CD4-positive, alpha-beta T cell treated with Interleukin-2 at 100 ng/mL for 4 hours (primary cell): ENCODE measurements at places on chromosomes 3 and 15.
A peak's percentile ranks its signal among the peaks of the same experiment; 100 is the strongest.

DNA sequence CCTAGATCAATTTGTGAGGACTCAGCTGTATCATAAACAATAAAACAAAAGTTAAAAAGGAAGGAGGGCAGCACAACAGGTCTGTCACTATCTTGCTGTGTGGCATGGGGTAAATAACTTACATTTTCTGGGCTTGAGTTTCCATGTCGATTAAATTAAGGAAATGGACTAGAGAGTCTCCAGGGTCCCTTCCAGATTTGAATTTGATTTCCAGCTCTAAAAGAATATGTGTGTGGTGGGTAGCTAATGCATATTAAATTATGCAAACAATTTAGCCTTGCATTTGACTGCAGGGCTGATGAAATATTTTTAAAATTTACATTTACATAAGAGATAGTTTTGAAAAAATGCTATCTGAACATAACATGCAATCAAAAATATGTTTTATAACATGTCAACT lies 447.7 kb downstream of the FGF12 start:
- DNase-seq = no peak

DNA sequence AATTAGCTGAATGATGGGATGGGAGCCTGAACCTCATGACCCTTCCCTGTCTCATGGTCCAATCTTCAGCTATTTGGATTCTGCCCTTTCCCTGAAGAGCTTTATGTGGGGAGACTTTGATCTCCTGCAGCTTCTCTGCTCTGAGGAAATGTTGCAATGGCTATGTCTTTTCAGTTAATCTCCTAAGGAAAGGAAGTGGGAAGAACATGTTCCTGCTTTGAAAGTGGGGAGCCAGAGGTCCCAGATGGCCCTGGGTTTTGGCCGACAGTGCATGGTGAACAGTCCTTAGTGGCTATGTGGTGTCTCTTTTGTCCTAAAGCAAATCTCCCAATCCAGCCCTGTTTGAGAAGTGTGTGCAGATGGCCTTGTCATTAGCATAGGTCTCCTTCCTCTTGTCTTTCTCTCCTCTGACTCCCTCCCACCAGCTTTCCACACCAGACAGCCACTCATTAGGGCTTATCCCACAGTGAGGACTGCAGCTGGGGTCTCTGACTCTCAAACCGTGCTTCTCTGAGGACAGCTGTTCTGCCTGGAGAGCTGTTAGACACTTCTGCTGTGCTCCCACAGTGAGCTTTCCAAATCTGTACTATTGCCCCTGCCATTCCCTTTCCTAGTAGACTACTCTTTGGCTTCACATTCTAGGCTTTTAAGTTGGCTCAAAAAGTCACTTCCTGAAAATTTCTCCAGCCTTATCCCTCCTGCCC lies 365.8 kb upstream of the UMPS start:
- DNase-seq = no peak

GRCh38 chr15:65213241-65213640 lies 2.0 kb upstream of the CILP start:
- DNase-seq = no peak

DNA sequence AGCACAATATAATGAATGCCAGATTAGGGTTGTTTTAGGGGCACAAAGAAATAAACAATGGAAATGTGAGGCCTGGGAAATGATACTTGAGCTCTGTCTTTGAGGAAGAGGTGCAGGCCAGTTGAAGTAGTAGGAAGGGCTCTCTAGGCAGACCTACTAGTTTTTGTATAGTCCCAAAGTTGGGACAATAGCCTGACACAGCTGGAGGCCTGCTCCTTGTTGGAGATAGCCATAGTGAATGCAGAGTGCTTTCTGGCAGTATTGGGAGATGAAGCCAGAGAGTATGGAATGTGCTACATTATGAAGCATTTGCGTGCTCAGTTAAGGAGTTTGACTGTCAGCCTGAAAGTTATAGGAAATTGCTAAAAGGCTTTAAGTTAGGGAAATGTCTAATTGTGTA lies 251.2 kb upstream of the ZPLD1 start:
- DNase-seq = no peak

- DNase-seq = no peak
Measured at GRCh38 chr3:170809975-170810357, 60.0 kb downstream of the RPL22L1 start.

GRCh38 chr3:50609763-50610085 lies 1.9 kb downstream of the CISH start:
- no peak for DNase-seq

DNA sequence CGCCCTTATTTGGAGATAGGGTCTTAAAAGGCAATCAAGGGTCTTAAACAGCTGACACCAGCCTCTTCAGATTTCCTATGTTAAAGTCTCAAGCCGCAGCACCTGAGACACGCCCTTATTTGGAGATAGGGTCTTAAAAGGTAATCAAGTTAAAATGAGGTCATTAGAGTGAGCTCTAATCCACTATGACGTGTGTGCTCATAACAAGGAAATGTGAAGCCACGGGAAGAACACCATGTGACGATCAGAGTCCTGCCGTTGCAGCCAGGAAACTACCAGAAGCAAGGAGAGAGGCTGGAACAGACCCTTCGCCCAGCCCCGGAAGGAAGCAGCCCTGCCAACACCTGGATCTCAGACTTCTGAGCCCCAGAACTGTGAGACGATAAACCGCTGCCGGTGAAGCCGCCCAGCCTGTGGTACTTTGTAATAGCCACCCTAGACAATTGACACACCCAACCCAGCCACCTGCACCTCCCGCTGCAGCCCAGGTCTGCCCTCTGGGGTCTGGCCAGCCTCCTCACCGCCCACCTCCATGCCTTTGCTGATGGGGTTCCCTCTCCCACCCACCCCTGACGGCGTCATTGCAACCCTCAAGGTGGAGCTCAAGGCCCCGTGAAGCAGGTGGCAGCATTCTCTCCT lies 137.9 kb downstream of the MEGF11 start:
- DNase-seq = peak; percentile 47

GRCh38 chr3:152399374-152399773 lies 130.6 kb downstream of the MBNL1 start:
- peak; percentile 49 for DNase-seq

DNA sequence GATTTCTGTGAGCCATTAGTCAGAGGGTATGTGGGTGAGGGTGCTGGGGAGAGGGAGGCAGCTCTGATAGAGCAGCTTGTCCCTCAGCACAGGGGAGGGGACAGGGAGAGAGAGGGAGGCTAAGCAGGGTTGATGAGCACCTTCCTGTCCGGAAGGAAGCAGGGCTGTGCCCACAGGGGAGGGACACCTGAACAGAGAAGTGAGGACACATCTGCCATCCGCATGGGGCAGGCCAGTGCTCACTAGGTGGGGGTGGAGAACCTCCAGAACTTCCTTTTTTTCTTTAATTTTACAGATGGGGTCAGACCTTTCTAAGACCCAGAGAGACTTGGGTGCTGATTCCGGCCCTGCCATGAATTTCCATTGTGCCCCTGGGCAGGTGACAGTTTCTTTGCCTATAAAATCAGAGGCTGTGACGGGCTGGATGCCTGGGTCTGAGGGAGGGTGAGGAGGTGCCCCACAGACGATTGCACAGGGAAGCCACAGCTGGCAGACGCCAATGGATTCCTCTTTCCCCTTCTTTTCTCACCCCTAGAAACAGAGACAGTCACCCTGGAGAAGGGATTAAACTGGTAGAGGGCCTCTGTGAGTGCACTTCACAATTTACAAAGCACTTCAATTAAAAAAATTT lies 4.1 kb upstream of the TGM5 start:
- no peak for DNase-seq

- no peak for DNase-seq
Measured at GRCh38 chr3:123757281-123757940, 126.7 kb downstream of the MYLK start.

GRCh38 chr15:38508647-38509046 lies 54.7 kb downstream of the FAM98B start:
- no peak for DNase-seq

GRCh38 chr3:184773283-184774186 lies 38.4 kb upstream of the VPS8 start:
- no peak for DNase-seq

GRCh38 chr15:92462424-92463125 lies 68.9 kb downstream of the ST8SIA2 start:
- DNase-seq = no peak

- no peak for DNase-seq
Measured at GRCh38 chr3:111903067-111903511, 44.0 kb downstream of the PHLDB2 start.

DNA sequence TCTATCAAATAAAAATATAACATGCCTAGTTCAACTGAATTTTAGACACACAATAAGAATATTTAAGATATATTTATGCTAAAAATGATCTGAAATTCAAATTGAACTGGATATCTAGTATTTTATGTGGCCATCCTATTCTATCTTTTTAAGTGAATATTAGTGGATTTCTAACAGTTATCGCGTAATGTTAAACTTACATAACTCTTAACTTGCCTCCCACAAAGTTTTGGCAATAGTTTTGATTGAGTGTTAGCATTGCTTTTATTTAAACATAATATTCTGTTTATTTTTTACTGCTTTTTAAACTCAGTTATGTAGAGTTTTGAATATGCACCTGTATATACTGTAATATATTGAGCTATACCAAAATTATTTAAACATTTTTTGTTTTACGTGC lies 1279.5 kb downstream of the OTOL1 start:
- DNase-seq = no peak

GRCh38 chr15:69067296-69067695 lies 52.8 kb downstream of the NOX5 start:
- DNase-seq = no peak

GRCh38 chr3:159091936-159092335 lies 290.1 kb downstream of the MFSD1 start:
- no peak for DNase-seq

DNA sequence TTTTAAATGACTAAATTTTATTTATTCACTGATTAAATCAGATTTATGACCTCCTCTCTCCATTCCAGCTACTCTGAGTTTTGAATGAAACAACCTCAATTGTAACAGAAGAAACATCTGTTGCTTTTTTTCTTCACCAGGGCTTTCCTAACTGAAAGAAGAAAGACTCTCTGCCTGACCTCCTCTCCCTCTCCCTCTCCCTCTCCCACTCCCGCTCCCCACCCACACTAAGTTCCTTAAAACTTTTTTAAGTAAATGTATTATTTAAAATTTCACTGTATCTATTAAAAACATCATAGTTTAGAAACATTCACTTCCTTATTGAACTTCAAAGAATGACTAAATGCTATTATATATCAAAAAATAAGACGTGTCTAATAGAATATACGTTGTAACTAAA lies 122.0 kb downstream of the TFDP2 start:
- no peak for DNase-seq

DNA sequence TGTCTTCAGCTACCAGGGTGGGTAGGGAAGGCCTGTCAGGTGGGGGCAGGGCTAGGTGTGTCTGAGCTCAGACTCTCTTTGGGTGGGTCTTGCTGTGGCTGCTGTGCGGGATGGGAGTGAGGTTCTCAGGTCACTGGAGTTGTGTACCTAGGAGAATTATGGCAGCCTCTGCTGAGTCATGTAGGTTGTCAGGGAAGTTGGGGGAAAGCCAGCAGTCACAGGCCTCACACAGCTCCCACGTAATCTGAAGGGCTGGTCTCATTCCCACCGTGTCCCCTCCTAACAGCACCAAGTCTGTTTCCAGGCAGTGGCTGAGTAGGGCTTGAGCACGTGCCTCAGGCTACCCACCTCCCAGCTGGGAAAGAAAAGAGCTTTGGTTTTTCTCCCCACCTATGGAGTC lies 67.0 kb downstream of the CHCHD4 start:
- no peak for DNase-seq

DNA sequence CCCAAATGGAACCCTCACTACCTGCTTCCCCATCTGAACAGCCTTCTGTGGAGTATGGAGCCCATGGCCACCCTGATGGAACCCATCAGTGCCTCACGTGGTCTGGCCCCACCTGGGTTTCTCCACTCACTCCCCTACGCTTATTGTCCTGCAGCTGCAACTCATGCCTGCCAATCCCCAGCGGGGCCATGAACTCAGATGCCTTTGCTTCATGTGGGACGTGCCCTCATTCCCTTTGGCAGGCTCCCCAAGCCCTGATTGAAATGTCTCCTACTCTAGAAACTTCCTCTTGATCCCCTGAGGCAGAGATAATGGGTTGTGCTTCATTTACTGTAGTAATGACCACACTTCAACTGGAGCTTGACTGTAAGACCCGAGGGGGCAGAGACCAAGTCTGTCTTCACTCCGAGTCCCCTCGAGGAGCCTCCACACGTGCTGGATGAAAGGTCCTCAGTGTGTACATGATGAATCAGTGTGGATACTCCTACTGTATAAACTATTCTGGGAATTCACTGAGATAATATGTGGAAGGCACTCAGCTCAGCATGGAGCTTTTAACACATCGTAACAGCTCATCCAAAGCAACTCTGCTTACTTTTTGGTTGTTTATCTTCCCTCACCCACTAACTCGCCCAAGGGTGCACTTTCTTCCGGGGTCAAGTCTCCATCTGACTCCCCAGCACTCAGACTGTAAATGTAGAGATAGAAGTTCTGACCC lies 232.8 kb upstream of the BHLHE40 start:
- DNase-seq = no peak
